ENCODE measurements at places on chromosomes 16 and 17.

DNA sequence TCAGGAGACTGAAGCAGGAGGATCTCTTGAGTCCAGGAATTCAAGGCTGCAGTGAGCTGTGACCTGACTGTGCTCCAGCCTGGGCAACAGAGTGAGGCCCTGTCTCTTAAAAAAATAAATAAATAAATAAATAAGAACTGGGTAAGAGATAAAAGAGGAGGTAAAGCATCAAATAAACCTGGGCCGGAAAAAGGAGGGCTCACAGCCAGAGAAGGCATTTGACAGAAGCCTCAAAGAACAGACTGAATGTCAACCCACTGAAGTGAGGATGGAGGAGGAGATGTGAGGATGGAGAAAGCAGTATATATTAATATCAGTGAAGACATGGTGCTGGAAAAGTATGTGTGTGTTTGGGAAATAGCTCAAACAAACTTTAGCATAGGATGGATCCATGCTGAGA is 6.1 kb downstream of the NOG start:
- DNase-seq: no peak

GRCh38 chr17:47275245-47275984 is 21.8 kb downstream of the ITGB3 start:
- no peak for DNase-seq

GRCh38 chr17:62627219-62627903 is at the start of gene MRC2:
Gene MRC2, plus strand, starts transcription at chr17:62627670. Its CDS starts 133 bp downstream, at chr17:62627803.
- peak; percentile 42 for DNase-seq

- DNase-seq: no peak
These were observed 2.4 kb downstream of the ARHGDIA start for GRCh38 chr17:81868674-81869220.

DNA sequence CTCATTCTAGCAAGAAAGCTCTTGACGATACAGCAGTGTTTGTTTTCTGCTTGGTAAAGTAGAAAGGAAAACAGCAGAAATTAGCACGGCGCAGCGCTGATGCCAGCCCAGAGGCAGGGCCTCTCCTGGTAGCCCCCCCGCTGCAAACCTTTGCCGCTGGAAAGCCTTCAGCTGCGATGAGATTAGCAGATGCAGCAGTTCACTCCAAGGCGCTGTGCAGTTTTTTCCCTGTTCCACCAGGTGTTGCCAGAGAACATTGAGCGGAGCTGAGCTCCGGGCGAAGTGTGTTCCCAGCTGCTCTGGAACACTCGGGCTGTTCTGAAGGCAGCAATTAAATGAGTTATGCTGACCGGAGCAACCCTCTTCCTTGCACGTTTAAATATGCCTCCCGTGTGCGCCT is 72.5 kb downstream of the RBFOX1 start:
- no peak for DNase-seq

GRCh38 chr17:28470266-28470913 is 3.1 kb upstream of the SLC13A2 start:
- no peak for DNase-seq

- DNase-seq: no peak
These were observed 34.1 kb upstream of the HELZ start for GRCh38 chr17:67279115-67279514.

- DNase-seq: peak; percentile 56
These were observed 13.4 kb downstream of the MFSD6L start for GRCh38 chr17:8785547-8786413.

DNA sequence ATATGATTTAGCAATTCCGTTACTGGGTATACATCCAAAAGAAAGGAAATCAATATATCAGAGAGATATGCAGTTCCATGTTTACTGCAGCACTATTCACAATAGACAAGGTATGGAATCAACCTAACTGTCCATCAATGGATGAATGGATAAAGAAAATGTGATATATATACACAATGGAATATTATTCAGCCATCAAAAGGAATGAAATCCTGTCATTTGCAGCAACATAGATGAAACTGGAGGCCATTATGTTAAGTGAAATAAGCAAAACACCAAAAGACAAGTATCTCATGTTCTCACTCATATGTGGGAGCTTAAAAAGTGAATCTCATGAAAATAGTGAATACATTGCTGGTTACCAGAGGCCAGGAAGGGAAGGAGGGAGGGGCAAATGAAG is 390.8 kb downstream of the ZFHX3 start:
- DNase-seq: no peak

GRCh38 chr17:5123343-5124124 is 7.7 kb downstream of the USP6 start:
- no peak for DNase-seq

- DNase-seq: no peak
These were observed 12.7 kb downstream of the CNEP1R1 start for GRCh38 chr16:50037662-50038220.

DNA sequence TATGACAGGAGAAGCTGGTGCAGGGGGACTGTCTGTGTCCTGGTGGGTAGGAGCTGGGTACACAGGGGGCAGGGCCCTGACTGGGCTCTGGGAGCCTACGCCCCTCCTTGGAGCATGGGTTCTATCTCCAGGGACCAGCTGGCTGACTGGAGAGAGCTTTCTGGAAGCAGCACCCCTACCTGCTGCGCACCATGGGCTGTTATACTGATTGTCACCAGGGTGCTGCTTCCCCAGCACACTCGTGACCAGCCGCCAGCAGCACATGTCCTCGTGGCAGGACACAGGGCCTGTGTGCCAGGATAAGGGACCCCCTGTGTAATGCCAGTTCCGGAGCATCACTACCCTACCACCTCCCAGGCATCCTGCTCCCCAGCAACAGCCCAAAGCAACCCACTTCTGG is 106.0 kb downstream of the AMFR start:
- DNase-seq: no peak

DNA sequence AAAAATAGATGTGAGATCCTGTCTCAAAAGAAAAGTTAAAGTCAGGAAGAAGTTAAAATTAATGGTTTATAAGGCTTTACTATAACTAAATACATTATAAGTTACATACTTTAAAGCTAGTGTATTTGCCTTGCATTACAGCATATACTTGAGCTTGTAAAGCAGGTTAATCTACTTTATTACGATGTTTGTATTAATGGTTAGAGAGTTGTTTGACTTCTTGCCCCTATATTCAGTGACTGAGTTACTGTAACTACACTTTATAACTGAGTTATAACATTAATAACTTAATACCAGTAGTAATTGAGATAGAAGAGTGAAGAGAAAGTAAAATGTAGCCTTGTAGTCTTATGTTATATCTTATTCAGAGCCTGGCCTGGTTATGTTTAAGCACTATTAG is 22.9 kb downstream of the CLTC start:
- no peak for DNase-seq

DNA sequence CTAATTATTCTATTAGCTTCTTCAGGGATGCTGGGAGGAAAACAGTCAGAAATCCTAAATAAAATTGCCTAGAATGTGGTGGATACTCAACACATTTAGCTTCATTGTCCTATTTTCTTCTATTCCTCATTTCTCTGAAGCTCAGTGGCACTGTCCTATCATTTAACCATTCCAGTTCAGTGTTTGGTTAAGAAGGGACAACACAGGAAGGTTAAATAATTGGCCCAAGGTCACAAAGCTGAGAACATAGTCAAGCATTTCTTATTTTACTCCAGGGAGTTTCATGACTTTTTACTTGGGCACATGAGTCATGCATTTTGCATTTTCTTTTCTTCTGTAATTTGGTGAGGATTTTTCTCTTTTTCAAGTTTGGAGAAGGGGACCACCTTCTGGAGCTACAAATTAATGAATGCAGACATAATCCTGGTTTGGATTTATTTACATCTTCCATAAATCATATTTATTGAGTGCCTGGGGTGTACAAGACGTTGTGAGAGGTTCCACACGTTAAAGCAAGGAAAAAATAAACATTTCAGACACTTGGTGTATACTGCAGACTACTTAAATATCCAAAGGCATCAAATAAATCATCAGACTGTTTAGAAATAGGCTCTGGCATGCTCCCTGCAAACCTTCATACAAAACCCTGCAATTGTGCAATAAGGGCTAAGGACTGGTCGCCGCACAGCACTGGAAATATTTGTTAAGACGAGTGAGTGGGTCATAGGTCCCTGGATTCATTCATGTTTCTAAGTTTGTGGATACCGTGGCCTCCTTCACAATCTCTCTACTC is 263.9 kb downstream of the MAF start:
- no peak for DNase-seq

GRCh38 chr17:39695089-39695474 is 4.8 kb upstream of the ERBB2 start:
- no peak for DNase-seq

- DNase-seq: no peak
These were observed 42.6 kb upstream of the SKAP1 start for GRCh38 chr17:48472411-48473281.

DNA sequence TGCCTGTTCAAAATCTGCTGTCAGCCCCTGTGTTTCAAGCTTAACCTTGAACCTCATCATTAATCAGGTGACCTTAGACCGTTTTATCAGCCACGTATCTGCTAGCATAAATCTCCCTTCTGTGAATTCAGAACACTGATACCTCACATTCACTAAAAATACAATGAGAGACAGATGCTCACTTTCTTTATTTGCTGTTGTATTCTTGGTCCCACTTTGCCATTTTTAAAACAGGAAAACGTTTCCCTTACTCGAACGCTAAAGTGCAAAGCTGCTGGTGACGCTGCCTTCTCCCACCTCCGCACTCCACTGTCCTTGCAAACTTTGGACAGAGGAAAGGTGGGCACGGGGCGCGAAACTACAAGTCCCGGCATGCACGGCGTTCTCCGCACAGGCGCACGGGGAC is 220 bp upstream of the ARHGAP44 start:
- DNase-seq: no peak

DNA sequence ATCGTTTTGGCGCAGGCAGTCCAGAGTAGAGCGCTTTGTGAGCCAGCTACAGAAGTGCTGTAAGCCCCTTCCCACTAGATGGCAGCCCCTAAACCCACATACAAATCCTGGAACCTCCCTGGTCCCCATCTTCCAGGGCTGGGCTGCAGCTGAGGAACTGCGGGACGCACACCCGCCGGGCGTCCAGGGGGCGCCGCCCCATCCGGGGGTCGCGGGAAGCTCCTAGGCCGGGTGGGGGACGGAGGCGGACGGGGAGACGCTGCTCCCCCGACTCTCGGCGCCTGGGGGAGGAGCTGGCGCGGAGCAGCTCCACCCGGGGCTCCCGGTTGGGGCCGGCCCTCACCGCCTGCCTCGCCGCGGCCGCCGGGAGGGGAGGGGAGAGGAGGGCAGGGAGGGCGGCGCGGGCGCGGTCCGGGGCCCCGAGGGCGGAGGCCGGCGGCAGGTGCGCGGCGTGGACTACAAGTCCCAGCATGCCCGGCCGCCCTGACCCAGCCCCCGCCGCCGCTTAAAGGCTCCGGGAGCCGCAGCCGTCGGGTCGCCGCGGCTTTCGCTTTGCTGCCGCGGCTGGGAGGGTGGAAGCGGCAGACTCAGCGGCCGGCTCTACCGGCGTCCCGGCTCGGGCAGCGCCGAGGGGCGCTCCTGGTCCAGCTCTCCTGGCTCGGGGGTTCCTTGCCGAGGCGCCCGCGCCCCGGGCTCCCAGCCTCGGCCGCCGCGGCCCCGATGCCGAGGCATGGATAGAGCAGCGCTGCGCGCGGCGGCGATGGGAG is at the start of gene KSR1:
Gene KSR1, plus strand, starts transcription at position 535 of the 767 bp plus-strand sequence. Its CDS starts 196 bp downstream, at position 731.
- peak; percentile 84 for DNase-seq

DNA sequence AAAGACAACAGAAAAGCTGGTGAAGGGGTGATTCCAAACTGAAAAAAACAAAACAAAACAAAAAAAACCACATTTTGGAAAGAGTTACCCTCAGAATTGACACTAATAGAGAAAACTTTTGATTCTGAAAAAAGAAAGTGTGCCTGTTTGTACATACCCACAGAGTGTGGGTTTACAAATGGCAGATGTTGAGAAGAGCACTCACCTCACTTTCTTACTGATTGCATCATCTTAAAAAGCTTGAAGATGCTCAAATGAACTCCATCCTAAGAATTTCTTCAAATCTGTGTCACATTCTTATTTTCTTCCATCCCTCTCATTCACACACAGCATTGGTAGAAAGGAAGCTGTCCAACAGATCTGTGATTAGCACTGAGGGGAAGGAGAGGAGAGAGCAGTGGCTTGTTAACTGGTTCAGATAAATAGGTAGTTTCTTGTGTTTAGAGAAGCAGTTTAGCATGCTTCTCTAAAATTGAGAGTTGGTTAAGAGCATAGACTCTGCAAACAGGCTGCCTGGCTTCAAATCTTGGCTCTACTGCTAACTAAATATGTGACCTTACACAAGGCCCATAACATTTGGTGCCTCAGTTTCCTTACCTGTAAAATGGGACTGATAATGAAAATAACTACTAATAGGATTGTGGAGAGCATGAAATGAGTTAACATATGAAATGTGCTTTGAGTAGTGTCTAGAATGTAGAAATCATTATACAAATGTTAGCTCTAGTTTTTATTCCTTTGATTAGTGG is 6.9 kb downstream of the GNAO1 start:
- DNase-seq: no peak

DNA sequence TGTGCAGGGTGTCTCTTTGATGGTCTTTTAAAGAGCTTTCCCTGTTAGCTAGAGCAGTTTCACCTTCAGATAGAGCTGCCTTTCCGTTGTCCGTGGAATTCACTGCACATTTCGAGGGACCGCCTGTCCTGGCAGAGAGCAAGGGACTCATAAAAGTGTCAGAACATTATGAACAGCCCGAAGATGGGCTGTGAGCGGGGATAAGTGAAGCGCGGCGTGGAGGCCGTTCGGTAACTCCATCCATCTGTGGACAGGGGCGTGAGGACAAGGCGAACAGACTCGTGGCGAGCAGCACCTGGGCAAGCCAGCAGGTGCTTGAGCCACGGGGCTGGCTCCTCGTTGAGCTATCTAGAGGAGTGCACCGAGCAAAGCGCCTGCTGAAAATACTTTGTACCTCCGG is 371.2 kb downstream of the MAF start:
- no peak for DNase-seq

DNA sequence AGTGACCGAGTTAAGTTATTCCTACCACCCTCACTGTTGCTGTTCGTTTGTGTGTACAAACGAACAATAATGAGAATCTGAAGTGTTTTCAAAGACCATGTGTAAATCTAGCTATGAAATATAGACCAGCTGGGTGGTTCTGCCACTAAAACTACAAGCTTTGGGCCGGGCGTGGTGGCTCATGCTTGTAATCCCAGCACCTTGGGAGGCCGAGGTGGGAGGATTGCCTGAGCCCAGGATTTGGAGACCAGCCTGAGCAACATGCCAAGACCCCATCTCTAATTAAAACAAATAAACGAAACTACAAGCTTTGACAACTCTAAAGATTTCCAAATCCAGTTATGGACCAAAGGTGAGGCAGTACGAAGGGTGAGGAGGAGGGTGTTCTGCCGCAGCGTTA is 973 bp downstream of the RECQL5 start:
- no peak for DNase-seq

Measured in stimulated activated CD4-positive, alpha-beta T cell treated with anti-CD3 and anti-CD28 coated beads, Interleukin-1b, Interleukin-23, amount 100 ng/mL, for 48 hours (primary cell).